ENCODE measurements at places on chromosomes 2 and 18.

GRCh38 chr2:174074831-174075230, 109.7 kb upstream of the SP3 start:
- no peak for DNase-seq

- DNase-seq, result no peak
Measured at GRCh38 chr18:58792086-58792485, 72.6 kb upstream of the ZNF532 start.

GRCh38 chr2:23291239-23291638, 93.7 kb upstream of the KLHL29 start:
- no peak for DNase-seq

GRCh38 chr2:23114299-23114698, 270.7 kb upstream of the KLHL29 start:
- DNase-seq, result no peak

DNA sequence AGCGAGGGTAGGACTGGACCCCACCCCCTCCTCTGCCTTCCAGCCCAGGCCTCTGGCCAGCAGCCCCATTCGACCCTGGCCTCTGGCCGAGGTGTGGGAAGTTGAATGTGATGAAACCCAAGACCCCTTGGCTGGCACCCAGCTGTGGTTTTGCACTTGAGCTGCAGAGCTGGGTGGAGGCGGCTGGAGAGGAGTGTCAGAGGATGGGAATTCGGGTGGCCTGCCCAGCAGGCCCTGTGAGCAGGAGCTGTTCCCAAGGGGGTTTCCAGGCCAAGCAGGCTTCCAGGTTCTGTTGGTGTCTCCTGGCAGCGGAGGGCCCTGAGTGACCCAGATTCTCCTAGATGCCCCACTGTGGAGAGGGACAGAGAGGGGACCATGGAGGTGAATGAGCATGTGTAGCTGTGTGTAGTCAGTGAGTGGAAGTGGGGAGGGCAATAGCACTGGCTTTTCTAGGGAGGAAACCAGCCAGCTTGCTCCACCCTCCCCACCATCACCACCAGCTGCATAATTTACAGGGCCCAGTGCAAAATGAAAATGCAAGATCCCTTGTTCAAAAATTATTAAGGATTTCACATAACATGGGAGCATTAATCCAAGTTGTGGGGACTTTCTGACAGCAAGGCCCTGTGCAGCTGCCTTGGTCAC, 172.2 kb upstream of the HAAO start:
- DNase-seq, result no peak

DNA sequence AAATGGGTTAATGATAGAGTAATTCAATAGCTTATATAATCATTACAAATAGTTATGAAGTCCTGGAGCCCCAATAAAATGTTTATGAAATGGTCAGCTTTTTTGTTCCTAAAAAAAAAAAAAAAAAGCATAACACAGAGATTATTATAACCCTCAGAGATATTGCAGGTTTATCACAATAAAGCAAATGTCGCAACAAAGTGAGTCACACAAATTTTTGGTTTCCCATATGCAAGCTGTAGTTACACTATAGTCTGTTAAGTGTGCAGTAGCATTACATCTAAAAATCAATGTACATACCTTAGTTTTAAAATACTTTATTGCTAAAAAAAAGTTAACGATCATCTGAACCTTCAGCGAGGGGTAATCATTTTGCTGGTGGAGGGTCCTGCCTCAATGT, 20.0 kb downstream of the WDFY1 start:
- DNase-seq, result no peak

DNA sequence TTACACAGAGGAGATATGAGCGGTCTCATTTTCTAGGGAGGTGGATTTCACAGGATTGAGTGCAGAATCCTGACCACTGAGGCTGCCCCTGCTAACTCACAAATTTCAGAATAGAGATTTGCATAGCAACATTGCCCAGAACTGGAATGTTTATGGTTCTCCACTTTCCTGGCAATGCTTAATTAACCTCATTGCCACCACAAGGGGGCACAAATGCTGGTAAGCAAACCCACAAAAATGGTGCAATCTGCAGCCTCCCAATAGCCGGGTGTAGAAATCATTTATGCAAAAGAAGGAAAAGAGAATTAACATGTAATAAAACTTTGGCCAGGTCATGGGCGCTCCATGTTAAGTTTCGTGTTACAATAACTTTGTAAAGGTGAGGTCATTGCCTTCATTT, 112.4 kb downstream of the CYRIA start:
- no peak for DNase-seq

GRCh38 chr2:220123751-220124150, 496.3 kb downstream of the SLC4A3 start:
- no peak for DNase-seq

DNA sequence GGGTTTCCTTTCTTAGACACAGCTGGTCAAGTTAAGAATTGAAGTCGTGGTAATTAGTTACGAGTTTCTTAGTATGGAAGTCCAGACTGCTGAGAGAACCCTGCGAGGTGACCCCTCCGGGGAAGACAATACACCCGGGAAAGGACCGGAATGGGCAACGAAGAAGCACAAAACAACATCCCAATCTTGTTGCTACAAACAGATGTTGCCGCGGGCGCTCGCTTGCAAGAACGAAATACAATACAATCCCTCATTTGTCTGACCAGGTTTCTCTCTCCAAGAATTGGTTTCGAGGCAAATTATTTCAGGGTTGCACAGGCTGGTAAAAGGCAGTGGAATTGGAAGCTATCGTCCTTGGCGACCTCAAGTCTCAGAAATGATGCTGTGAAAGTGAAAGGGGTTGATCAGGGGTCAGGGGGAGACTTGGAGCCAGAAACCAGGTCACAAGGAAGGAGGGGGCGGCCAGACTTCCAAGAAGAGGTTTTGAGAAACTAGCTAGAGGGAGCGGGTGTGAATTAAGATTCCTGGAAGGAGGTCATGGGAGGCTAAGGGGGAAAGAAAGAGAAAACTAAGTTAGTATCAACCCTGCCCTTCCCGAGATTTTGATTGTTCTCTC, 401.9 kb downstream of the HRH4 start:
- DNase-seq, result no peak

DNA sequence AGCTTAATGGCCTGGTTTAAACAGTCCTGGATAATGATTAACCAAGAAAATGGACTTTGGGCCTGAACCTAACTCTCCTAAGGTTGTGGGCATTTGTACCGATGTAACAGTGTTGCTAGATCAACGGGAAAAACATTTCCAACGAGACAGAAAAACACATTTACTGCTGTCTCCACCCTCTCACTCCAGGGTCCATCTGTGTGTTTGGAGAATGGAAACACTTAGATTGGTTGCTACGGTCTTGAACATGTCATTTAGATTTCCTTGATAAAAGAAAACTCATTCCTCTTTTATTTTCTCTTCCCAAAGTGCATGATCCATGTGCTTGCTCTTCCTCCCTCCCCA, 88.0 kb downstream of the SOCS6 start:
- DNase-seq, result no peak

Data from cortex of kidney (tissue), 1 donor.